ENCODE measurements at places on chromosomes 13 and 19.

- no peak for DNase-seq
Measured at GRCh38 chr13:71576571-71576970, 290.4 kb downstream of the DACH1 start.

DNA sequence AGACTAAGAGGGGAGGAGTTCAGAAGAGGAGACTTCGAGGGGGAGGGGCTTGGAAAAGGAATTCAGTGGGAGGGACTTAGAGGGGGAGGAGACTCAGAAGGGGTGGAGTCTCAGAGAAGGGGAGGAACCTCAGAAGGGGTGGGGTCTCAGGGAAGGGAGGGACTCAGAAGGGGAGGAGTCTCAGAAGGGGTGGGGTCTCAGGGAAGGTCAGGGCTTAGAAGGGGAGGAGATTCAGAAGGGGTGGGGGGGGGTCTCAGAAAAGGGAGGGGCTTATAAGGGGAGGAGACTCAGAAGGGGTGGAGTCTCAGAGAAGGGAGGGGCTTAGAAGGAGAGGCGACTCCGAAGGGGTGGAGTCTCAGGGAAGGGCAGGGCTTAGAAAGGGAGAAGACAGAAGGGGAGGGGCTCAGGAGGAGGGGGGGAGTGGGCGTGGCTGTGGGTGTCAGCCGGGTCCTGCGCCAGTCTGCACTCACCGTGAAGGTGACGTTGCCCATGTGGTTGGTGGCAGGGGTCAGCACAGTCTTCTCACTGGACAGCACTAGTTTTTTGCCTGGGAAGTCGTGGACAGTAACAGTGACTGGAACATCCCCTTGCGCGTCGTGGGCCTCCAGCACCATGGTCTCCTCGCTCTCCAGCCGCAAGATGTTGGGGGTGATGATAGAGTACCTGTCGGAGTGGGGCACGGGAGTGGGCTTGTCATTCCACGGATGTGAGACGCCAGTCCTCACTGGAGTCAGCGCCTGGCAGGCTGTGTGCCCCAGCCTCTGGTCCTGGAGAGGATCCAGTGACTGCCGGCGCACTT, 1.5 kb downstream of the C3 start:
- no peak for DNase-seq

GRCh38 chr19:8705742-8706141, 7.1 kb upstream of the ACTL9 start:
- no peak for DNase-seq

- no peak for DNase-seq
Measured at GRCh38 chr19:11205939-11206570, 8.7 kb upstream of the KANK2 start.

DNA sequence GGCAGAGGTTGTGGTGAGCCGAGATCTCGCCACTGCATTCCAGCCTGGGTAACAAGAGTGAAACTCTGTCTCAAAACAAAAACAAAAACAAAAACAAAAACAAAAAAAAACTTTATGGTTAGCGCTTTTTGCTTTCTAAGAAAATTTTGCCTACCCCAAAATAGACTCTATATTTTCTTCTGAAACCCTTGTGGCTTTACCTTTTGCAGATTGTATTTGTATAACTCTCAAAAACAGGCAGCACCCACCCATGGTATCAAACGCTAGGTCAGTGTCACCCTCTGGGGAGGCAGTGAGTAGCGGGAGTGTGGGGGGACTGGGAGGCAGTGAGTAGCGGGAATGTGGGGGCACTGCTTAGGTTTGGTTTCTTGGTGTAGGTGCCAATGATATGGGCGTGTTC, 7.5 kb upstream of the SLC39A3 start:
- no peak for DNase-seq

GRCh38 chr19:31214086-31214485, 135.2 kb downstream of the TSHZ3 start:
- DNase-seq = peak; percentile 65

GRCh38 chr19:23509686-23510450, 114.6 kb upstream of the ZNF91 start:
- DNase-seq = no peak

GRCh38 chr13:65336916-65337315, 1893.2 kb downstream of the PCDH9 start:
- no peak for DNase-seq

DNA sequence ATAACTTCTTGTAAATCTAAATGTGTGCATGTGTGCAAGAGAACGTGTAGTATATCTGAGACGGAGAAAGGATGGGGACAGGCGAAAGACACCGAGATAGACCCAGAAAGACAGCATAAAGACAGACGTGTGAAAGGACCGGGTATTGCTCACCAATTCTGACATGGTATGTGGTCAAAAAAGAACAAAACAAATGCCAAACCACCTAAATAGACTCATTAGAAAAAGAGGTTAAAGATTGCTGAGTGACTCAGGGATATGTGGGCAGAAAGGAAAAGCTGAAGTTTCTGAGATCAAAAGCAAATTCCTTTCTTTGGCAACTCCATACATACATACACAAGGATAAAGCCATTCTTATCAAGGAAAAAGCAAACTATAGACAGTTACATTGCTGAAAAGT, 179.7 kb upstream of the TSC22D1 start:
- DNase-seq = no peak

GRCh38 chr13:50340551-50341287, 325.5 kb downstream of the KCNRG start:
- DNase-seq = no peak

- no peak for DNase-seq
Measured at GRCh38 chr19:49814010-49814409, 918 bp upstream of the FUZ start.

DNA sequence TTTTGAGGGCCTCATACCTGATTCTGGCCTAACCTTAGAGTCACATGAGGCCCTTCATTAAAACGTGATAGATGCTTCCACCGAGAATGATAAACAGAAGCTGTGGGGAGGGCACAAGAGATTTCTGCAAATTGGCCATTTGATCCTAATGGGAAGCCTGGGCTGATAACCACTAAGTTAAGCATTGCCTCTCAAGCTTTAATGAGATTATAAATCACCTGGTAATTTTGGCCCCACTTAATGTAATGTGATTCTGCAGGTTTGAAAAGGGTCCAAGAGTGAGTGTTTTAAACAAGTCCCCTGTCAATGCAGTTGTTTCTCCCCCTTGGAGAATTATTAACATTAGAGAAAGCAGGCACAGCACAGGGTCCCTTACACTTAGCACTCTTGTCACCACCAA, 42.0 kb downstream of the ZNF486 start:
- DNase-seq = no peak

- DNase-seq = no peak
Measured at GRCh38 chr19:50326101-50326664, 3.0 kb downstream of the KCNC3 start.

Data from activated T-cell treated with anti-CD3 and anti-CD28 coated beads for 1 hour (primary cell).